ENCODE measurements at places on chromosomes 4 and X.

- DNase-seq, result no peak
Observed at GRCh38 chrX:132423323-132423722, 65.5 kb downstream of the MBNL3 start.

- no peak for DNase-seq
Observed at GRCh38 chr4:7239844-7240243, 47.5 kb downstream of the SORCS2 start.

- DNase-seq, result no peak
Observed at GRCh38 chr4:34181891-34182290, 2062.4 kb downstream of the ARAP2 start.

DNA sequence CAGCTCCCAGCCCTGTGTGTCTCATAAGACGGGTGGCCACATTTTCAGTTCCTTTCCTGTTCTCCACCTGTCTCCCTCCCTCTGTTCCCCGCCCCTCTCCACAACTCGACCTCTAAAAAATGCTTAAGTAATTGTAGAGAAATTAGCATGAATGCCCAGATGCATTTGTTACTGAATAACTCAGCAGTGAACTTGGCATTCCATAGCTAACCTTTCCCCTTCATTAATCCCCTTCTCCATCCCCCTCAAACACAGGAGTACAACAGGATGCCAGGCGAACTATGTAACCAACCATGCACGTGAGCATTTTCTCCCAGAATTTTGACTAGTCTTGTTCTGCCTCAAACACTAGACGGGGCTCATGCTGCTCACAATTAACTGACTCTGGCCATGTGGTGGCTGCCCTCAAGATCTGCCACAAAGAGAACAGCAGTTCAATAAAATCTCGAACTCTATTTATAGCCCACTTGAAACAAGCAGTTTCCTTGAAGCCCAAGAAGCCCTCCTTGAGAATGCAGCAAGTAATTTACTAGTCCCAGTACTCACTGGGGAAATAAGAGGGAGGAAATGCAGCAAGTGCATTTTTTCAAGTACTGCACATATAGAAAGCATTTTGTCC lies 351.2 kb downstream of the ARHGAP24 start:
- DNase-seq, result peak; percentile 76

- no peak for DNase-seq
Observed at GRCh38 chr4:70426789-70427188, 29.0 kb downstream of the OPRPN start.

- DNase-seq, result no peak
Observed at GRCh38 chrX:136168929-136169735, 21.8 kb downstream of the FHL1 start.

- no peak for DNase-seq
Observed at GRCh38 chrX:31329298-31329697, 257.5 kb upstream of the FTHL17 start.

GRCh38 chr4:184417802-184418511 lies 56.4 kb downstream of the IRF2 start:
- DNase-seq, result no peak

GRCh38 chrX:149272690-149273463 lies 232.2 kb downstream of the IDS start:
- DNase-seq, result no peak

DNA sequence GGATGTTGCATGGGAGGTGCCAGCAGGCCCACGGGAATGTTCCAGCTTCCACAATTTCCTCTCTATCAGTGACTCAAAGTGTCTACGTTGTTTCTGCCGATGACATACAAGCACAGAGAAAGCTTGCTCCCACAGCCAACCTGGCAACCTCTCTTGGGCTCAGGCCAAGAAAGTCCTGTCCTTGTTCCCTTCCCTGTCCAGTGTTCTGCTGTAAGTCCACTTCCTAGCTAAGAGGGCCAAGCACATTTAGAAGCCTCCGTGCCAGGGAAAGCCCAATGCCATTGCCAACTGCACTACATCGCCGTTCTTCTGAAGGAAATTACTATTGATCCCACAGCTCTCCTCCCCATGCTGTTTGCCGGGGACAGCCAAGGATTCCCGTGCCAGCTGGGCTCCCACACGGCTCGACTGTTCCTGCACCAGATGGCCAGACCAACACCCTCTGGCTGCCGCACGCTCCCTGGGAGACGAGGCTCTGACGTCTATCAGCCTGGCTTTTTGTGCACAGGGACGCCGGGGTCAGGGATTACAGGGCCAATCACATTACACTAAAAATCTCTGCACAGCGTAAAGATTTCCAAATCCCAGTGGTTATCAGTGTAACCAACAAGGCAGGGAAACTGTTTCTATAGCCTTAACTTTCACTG lies 284.0 kb downstream of the BCOR start:
- DNase-seq, result peak; percentile 56

DNA sequence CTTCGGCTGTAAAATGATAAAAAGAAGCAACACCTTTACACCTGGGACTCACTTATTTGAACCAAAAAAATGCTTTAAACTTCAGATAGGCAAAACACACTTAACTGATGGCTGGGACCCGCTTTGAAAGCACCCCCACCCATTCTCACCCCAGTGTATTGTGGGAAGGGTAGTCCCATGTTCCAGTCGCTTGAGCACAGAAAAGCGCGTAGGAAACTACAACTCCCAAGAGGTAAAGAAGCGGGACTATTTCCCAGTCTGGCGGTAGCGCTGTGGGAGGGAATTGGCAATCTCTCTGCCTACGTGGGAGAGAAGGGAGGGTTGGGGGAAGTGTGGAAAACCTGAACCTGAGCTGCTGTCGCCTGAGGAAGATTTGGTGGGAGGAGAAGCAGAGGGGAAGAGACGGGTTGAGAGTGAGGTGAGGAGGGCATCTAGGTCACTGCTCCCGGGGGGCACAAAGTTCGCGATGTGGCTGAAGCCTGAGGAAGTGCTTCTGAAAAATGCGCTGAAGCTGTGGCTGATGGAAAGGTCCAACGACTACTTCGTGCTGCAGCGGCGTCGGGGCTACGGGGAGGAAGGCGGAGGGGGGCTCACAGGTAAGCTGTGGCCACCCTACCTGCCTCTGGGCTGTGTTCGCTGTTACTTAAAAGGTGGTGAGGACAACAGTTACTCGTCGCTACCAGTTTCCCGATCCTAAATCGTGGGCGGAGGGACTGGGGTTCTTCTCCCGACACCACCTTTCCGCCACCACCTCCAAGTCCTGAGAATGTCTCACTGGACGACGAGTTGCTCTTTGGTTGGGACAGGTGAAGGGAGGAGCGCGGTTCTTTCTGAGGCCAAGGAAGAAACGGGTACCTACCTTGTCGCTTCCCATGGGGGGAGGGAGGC lies at the start of gene TBC1D8B:
TSS of gene TBC1D8B (plus strand) at position 286 of the 888 bp plus-strand sequence. CDS start at position 467, 181 bp downstream.
- peak; percentile 59 for DNase-seq

GRCh38 chrX:73028876-73029275 lies 26.1 kb downstream of the PABPC1L2B start:
- DNase-seq, result no peak

DNA sequence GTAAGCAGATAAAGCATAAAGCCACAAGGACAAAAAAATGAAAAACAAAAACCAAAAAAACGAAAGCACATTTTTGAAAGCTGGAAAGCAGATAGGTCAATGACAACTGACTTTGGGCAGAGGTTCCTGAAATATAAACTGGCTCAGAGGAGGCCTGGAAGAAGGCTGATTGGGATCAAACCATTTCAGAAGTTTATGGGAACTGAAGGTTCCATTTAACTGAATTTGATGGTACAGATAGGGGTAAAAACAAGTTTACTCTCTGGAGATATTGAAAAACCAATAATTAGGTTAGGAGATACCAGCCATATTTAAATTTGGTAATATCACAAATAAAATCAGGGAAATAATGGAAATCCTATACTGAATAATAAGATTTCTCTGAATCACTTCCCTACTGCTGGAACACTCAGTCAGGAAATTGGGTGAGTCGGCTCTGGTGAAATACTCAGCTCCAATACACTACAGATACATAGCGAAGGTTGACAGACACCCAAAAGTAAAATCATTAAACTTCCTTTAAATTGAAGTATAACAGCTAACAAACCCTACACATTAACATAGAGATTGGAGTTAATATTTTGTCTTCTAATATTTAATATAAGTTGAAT lies 1584.3 kb downstream of the STIM2 start:
- DNase-seq, result peak; percentile 66

DNA sequence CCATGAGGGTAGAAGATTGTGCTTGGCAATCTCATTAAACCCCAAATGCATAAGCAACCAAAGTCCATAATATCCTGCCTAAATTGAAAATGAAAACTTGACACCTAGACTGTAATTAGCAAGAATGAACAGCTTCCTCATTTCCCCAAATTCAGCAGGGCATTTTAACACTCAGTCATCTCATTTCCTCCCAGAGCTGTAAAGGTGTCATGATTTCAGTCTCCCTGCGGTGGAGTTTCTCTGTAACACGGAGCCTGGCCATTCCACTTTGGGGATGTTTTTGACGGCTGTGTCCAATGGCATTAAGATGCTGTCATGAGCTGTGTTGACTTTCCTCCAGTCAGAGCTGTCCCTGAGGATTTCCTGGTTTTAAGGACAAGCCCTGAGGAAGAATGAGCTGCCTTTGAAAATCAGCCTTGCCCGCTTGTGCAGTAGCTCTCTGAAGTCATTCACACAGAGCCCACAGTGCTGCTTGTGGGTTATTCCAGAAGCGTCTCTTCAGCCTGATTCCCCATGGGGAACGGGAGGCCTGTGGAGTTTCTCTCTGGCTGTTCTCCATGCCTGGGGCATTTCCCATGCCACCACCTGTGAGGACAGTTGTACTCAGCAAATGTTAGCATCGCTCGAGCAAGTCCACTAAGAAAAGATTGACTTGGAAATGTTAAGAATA lies 187.0 kb downstream of the MID1 start:
- no peak for DNase-seq

DNA sequence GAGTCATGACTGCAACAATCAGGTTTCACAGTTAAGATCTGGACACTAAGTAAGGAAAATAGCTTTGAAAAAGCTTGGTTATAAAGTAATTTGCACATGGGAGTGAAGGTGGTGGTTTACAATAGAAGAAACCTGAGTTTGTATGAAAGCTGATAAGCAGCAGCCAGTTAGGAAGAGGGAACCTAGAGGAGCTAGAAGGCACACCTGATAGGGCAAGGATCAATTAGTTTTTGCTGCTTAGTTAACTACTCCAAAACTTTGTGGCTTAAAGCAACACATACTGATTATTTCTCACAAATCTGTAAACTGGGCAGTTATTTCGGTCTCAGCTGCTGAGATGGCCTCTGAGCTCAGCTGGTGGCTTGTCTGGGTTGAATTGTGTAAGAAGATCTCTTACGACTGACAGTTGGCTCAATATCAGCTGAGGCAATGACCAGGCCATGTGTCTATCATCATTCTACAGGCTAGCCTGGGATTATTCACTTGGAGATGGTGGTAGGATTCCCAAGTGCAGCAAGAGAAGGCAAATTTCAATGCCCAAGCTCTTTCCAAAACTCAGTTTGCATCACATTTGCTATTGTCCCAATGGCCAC lies 255.0 kb upstream of the PITX2 start:
- peak; percentile 34 for DNase-seq

- no peak for DNase-seq
Observed at GRCh38 chr4:155818639-155819038, 47.4 kb downstream of the ASIC5 start.

DNA sequence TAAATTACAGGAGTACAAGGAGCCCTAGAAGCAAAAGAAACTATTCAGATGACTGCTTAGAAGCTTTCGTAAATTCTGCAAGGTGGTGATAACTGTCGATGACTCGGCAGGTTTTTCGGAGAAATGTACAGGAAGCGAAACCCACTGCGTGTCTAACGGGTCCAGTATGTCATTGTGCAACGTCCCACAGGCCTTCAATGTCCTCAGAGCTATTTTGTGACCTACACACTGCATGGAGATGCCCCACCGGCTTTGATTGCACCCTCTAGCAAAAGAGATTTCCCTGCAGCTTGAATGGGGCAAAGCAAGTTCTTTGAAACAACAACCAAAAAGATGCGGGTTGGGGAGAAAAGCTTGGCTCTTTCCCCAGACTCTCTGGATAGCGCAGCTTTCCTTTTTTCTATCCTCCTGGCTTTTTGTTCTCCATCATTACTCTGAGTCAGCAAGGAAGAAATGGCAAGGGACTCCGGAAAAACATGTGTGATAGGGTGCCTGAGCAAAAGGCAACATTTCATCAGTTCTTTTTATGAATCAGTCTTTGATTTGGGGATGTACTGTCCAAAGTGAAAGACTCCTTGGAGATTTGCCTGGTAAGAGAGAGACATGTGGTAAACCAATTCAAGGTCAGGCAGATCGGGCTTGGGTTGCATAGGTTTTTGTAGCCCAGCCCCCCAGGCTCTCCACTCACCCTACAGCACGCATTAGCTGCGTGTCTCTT lies 112.0 kb upstream of the TBL1X start:
- peak; percentile 84 for DNase-seq

DNA sequence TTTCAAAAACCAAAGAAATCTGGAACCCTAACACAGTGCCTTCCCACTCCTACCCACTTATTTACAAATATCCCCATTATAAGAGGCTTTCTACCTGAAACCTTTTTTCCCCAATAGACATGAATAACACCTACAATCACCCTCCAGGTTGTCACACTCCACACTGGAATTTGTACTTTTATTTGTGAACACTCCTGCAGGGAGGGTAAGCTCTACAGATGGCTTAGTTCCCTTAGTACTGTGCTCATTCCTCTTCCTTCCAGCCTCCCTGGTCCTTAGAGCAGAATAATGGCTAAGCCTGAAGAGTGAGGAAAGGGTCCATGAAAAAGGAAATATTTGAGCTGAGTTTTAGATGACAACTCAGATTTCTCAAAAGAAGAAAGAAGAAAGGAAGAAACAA lies 22.2 kb upstream of the SULT1E1 start:
- DNase-seq, result no peak

DNA sequence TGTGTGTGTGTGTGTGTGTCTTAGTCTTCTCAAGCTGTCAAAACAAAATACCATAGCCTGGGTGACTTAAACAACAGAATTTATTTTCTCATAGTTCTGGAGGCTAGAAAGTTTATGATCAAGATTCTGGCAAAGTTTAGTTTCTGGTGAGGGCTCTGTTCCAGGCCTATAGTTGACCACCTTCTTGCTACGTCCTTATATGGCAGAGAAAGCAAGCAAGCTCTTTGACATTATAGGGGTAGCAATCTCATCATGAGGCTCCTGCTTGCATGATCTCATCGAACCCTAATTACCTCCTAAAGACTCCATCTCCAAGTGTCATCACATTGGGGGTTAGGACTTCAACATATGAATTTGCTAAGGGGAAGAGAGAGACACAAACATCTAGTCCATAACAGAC lies 6.9 kb upstream of the AFP start:
- DNase-seq, result no peak

GRCh38 chr4:104490096-104490769 lies 4.5 kb downstream of the CXXC4 start:
- DNase-seq, result peak; percentile 60

DNA sequence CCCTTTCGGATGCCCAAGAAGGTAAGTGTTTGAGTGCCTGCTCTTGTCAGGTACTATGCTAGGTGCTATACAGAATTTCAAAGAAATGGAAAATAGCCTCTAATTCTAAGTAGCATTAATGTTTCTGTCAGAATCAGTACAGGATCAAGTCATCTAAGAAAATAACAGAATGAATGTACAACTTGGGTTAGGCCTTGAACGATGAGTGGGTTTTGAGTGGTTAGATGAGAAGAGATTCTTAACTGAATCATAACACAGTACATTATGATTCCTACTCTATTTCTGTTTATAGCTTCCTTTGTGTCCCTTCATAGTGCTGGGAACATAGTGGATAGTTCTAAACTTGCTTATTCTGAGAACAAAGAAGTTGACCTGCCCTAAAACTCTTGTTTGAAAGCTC lies 253.9 kb downstream of the GLUD2 start:
- DNase-seq, result no peak
